Activated T-cell treated with anti-CD3 and anti-CD28 coated beads, Interleukin-2, amount 50 U/mL, for 4 hours (primary cell): ENCODE measurements at places on chromosomes 1 and 21. TPM values are rescaled to one million over a fixed set of nuclear protein-coding genes. Genes with fewer than 3 reads are reported as not detected.
A peak's percentile ranks its signal among the peaks of the same experiment; 100 is the strongest.

SZT2 gene
- total RNA-seq, result 44.2 TPM

LAMTOR2 gene
- 56.6 TPM for total RNA-seq

PIK3R3 gene
- 1.3 TPM for total RNA-seq

FMO4 gene
- 1.3 TPM for total RNA-seq

DNA sequence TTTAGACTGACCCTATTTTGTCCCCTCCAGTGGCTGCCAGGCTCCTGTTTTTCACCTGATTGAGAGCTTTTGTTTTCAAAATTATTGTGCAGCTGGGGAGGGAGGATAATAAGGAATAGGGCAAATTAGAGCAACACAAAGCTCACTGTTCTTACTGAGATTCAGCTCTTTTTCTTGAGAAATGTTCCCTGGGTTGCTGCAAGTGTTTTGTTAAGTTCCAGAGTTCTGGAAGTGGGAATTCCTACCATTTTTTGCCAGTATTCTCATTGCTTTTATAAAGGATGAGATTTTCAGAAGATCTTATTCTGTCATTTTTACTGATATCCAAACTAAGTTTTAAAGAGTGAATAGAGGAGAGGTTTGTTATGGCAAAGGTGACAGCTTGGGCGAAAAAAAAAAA, 417.7 kb downstream of the SIPA1L2 start:
- no peak for DNase-seq

DNA sequence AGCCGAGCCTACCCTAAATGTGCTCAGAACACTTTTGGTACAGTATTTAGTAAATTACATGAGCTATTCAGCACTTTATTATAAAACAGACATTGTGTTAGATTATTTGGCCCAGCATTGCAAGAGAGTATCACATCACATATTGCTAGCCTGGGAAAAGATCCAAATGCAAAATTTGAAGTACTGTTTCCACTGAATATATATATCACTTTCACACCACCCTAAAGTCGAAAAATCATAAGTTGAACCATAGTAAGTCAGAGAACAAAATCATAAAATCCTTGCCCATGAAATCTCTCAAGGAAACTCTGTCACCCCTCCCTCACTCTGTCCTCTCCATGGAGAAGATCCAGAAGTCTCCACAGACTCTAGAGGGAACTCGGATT, 33.1 kb downstream of the RGS8 start:
- no peak for DNase-seq

DNA sequence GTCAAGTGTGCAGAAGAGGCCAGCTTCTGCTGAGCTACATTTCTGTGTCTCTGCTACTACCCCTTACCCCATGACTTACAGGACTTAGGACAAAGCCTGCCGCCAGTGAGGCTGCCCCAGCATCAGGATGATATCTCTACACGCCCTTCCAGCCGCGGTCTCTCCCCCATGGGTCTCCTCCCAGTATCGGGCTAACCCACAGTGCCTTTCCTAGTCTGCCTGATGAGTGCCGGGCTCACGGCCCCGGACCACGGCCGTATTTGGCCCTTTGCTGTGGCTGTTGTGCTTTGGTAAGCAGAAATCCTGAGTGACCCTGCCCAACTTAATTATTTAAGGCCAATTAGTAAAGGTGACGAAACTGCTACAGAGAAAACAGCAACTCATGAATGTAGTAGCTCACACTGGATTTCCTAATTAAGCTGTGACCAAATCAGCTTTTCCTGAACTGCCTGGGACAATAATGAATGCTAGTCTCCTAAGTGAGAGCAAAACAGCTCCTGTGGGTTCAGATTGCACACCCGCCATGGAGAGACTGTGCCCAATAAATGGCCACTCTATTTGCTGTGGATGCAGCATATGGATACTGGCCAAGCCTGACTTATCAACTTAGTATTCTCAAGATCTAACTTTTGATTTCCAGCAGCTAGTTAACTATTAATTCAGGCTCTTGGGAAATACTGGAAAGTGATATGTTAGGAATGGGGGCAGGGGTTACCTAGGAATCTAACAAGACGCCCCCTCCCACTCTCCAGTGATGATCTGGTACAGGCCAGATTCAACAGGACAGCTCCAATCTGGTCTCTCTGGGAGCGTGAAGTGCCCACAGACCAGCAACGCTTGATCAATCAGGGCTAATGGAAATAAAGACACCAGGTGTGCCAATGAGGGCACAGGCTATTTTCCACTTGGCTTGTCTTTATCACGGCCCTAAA, 123.3 kb upstream of the IFFO2 start:
- no peak for DNase-seq

- peak; percentile 82 for DNase-seq
These were observed at the start of gene PINK1 for GRCh38 chr1:20633190-20634064. Gene PINK1, plus strand, starts transcription at chr1:20633458. Its CDS starts 91 bp downstream, at chr1:20633549.

- DNase-seq, result no peak
These were observed 10.1 kb downstream of the C1orf174 start for GRCh38 chr1:3889936-3890335.

DNA sequence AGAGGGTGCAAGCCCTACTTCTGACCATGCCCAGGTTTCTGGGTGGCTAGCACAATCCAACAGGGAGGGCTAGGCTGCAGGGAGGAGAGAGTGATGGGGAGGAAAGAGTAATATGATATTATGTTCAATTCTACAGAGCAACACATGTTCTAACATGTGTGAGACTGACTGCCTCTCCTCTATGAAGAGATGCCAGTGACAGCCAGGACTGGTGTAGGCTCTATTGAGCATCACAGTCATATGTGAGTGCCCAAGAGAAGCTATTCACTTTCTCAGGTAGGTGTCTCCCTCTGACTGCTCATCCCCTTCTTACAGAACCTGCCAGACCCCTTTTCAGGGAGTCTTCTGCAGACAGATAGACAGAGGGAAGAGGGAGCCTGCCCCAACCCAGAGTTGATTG, 446.1 kb downstream of the SIPA1L2 start:
- DNase-seq, result no peak
